Left ventricle myocardium superior (tissue), 1 donor: ENCODE measurements at places on chromosomes 7 and 10.

DNA sequence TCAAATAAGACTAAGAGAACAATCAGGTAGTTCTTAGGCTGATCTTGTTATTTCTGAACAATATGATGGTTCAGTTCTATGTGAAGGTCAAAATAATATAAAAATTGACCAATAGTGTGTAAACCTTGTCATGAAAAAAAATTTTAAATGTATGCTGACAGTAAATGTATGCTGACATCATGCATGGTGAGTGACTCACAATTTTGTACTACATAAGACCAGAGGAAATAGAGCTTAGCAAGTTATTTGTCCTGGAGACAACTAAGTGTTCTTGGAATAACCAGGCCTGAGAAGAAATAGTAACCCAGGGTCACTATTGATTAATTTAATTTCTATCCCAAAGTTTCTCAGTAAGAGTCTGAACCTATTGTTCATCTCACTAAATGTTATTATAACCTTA lies 182.2 kb upstream of the PCDH15 start:
- no peak for DNase-seq

DNA sequence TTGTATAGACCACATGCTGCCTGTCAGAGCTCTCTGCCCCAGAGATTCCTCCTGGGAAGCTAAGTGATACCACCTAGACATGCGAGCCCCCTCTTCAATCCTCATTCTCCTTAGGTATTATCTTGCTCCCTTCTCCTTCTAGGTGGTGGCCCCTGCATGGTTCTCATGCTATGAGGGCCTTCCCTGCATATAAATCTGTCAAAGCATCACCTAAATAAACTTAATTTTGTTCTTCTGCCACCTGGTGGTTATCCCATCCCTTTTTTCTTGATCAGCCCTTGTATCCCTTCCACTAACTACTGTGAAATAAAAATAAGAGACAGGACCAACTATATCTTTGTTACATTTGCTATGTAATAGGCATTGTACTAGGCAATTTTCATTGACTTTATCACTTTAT lies 242.1 kb downstream of the CDC14C start:
- DNase-seq: no peak

DNA sequence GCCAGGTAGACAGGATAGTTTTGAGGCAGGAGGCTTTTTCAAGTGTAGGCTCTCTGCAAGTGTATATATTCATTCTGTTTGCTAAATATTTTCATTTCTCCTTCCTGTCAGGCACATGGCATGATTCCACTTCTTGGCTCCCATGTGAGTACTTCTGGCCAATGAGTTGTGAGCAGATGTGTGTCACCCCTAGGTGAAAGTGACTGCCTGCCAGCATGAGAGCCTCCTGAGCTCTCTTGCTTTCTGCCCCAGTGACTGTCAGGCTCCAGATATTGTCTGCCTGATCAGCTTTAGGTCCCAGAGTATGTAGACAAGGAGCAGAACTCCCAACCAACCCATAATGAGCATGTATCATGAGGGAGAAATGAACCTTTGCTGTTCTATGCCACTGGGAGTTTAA lies 257.6 kb upstream of the NPY start:
- no peak for DNase-seq

- DNase-seq: no peak
Observed at GRCh38 chr10:116059320-116059719, 213.7 kb downstream of the GFRA1 start.

DNA sequence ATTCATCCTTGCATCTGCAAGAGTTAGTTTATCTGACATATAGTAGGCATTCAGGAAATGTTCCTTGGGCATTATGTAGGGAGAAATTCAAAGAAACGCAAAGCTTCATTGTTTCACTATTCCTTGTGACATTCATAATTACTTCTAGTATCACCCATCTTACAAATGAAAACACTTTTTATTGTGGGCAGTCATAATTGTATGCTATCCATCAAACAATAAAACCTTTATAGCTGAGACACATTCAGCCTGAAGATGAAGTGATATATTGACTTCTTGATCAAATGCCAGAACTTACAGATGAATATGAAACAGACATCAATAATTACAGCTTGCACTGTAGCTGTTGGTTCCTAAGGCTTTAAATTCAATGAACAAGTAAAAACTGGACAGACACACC lies 36.4 kb downstream of the FAM204A start:
- DNase-seq: no peak

GRCh38 chr10:27611236-27611635 lies 107.1 kb downstream of the RAB18 start:
- DNase-seq: no peak

DNA sequence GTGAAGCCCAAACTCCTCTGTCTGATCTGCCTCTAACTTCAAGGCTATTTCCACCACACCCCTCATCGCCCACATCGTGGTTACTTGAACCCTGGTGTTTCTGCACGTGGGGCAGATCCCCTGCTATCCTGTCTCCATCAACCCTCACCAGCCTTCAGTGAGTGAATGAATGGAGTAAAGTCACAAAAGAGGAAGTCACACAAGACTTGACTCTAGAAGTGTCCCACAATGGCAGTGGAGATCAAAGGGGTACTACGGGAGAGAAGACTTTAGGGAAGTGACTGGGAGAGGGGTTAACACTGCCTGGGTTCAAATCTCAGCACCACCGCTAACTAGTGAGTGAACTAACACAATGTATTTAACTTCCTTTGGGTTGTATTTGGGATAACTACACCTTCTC lies 85.9 kb downstream of the COBL start:
- DNase-seq: no peak

GRCh38 chr7:40047661-40048060 lies 86.8 kb downstream of the MPLKIP start:
- no peak for DNase-seq

GRCh38 chr10:124287071-124287685 lies 131.5 kb downstream of the OAT start:
- DNase-seq: no peak

DNA sequence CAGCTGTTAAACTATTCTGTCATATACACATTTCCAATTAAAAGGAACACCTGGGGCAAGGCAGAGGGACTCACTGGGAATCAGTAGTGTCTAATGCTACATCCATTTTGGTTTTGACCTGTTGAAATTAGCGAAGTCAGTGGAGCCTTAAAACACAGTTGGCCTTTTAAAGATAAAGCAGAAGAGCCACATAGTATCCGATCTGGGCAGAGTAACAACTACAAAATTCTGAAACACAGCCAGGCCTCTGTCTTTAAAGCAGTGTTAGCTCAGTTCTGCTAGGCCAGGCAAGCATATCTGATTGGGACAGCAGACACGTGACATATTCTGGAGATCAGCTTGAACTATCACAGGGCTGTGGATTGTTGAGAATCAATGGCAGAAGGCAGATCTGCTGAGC lies 117.5 kb upstream of the WNT16 start:
- DNase-seq: no peak

GRCh38 chr10:59997827-59998525 lies 91.6 kb upstream of the CCDC6 start:
- no peak for DNase-seq

GRCh38 chr10:84214612-84215235 lies 10.6 kb downstream of the LRIT2 start:
- no peak for DNase-seq

- no peak for DNase-seq
Observed at GRCh38 chr10:18501198-18501597, 150.2 kb downstream of the NSUN6 start.

- DNase-seq: no peak
Observed at GRCh38 chr7:80264769-80265495, 130.3 kb downstream of the GNAI1 start.

DNA sequence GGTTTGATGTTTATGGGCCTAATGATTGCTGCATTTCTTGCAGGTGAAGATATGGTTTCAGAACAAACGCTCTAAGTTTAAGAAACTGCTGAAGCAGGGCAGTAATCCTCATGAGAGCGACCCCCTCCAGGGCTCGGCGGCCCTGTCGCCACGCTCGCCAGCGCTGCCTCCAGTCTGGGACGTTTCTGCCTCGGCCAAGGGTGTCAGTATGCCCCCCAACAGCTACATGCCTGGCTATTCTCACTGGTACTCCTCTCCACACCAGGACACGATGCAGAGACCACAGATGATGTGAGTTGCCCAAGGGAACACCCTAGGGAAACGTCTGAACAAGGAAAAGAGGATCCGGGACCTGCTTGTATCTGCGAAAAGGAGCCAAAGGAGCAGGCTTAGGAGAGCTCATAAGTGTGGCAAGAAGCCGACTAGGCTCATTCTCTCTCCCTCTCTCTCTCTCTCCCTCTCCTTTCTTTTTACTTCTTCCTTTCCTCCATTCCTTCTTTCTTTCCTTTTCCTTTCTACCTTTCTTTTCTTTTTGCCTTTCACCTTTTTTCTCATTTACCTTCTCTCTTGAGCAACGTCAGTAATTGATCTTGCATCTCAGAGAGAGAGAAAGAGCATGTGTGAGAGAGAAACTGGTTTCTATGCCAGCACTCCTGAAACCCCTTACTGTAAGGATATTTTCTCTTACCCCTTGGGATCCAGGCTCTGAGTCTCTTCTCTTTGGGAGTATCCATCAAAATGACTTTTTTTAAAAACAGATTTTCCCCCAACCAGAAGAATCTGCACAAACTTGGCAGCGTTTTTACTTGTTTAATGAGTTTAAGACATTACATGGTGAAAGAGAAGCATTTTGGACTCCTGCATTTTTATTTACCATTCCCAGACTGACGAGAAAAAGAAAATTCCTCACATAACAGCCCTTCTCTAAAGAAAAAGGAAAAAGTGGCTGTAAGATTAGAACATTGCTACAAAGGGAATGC lies 4.7 kb downstream of the DLX6 start:
- no peak for DNase-seq

GRCh38 chr7:134836447-134836846 lies 57.0 kb downstream of the CALD1 start:
- no peak for DNase-seq

GRCh38 chr7:126755381-126755780 lies 497.4 kb downstream of the GRM8 start:
- DNase-seq: no peak

- no peak for DNase-seq
Observed at GRCh38 chr10:72009051-72009424, 44.8 kb downstream of the CHST3 start.

GRCh38 chr7:53315981-53316380 lies 280.5 kb downstream of the POM121L12 start:
- peak; percentile 63 for DNase-seq

GRCh38 chr7:150335108-150335773 lies 6.2 kb downstream of the RARRES2 start:
- DNase-seq: no peak

DNA sequence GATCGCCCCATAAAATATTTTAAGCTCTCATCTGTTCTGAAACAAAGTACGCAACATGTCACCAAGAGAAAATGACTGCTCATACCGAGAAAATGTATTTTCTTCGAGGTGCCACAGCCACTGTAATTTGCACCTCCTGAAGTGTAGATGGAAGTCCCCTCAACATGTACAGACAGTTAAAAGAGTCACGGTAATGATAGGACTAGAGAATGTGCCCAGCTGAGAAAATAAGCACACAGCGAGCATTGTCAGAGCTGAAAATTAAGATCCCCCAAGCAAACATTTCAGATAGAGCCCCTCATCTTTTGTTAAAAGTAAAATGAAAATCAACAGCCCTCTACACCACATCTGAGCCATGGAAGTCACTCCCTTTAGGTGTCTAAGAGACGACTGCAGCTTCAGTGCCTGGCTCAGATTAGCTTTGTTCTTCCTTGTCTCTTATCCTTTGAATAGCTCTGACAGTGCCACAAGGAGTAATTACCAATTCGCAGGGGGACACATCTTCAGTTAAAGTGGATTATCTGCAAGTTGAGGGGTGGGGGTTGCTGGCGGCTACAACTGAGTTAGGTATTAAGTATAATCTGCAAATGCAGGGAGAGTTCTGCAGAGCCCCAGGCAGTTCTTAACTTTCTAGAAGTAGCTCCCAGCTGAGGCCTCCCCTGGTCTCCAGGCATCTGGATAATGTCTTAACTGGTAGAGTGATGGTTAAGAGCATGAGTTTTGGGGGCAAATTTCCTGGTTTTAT lies 222.7 kb upstream of the C7orf33 start:
- DNase-seq: no peak

- no peak for DNase-seq
Observed at GRCh38 chr7:102991540-102992214, 78.9 kb downstream of the LRRC17 start.

GRCh38 chr10:92177546-92177945 lies 113.3 kb downstream of the CPEB3 start:
- no peak for DNase-seq

GRCh38 chr10:3045471-3046209 lies 21.7 kb upstream of the PFKP start:
- peak; percentile 79 for DNase-seq

- no peak for DNase-seq
Observed at GRCh38 chr7:44982535-44982923, 3.7 kb upstream of the MYO1G start.

- DNase-seq: no peak
Observed at GRCh38 chr7:32215697-32216096, 145.5 kb upstream of the PDE1C start.

DNA sequence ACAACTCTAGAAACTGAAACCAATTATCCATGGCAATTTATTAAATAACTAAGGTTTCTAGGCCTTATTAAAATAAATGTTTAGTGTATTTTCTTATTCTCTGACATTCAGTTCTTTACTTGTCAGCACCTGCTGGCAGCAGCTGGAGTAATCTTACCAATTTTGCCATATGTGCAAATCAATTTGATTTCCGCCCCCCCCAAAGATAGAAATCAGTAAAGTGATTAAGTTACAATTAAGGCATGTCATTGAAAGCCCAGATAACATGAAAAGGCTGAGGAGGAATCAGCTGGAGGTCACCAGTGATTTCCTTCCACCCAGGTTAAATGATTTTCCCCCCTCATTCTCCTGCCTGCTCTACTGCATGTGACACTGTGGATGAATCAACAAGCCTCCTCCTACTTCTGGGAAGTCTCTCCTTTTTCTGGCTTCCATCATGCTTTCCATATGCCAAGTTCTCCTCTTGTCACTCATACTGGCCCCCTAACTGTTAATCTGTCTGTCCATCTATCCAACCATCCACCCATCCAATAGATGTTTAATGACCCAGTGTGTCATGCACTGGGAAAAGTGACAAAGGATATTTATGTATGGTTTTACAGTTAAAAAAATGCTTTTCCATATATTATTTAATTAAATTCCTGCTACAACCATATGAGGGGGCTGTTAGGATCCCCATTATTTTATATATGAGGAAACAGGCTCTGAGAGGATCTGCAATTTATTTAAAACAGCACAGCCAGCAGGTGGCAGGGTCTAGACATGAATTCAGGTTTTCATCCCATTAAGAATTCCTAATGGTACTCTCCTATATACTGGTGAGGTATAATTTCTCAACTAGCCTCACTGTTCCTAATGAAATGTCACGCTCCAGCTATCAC lies 116.5 kb downstream of the ATXN7L1 start:
- peak; percentile 61 for DNase-seq

- no peak for DNase-seq
Observed at GRCh38 chr10:97454330-97455036, 8.5 kb downstream of the ZDHHC16 start.

GRCh38 chr7:157436763-157437480 lies 100.1 kb downstream of the DNAJB6 start:
- DNase-seq: no peak

- DNase-seq: no peak
Observed at GRCh38 chr7:41786944-41787343, 84.1 kb upstream of the INHBA start.

- DNase-seq: no peak
Observed at GRCh38 chr7:25026156-25026555, 46.2 kb upstream of the OSBPL3 start.

- DNase-seq: no peak
Observed at GRCh38 chr10:3636356-3637181, 148.4 kb downstream of the KLF6 start.
